ENCODE measurements at places on chromosomes 2 and 18.
A peak's percentile ranks its signal among the peaks of the same experiment; 100 is the strongest.

- DNase-seq = no peak
Observed at GRCh38 chr2:65292461-65293011, 64.9 kb downstream of the ACTR2 start.

DNA sequence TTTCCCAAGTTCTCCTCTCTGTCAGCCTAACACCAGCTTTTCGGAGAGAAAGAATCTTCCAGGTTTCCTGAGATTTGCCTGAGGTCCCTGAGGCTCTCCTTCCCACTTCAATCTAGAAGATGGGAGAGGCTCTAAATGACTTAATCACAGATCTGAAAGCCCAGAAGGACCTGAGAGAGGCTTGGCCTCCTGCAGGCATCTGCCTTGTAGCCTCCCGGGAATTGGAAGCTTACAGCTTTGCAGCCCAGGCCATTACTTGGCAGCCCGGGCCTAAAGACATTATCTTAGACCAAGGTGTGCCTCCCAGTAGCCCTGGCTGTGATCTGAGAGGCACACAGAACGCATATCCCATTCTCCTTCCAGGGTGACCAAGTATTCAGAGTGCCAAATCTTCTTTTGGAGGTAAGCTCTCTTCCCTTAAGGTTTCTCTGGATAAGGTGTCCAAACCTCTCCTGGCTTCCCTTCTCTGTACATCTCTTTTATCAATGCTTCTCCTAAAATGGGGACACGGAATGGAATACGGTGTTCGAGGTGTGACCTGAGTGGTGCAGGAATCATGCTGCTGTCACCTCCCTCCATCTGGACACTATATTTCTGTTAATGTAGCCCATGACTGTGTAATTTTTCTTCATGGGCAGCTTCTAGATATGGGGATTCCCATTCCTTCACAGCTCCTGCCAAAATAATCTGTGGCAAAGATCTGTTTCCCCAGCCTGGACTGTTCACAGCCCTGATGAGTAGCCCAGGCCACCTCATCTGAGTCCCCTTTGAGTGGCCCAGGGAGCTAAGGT, 16.0 kb downstream of the CTIF start:
- no peak for DNase-seq

- DNase-seq = no peak
Observed at GRCh38 chr2:227595797-227596196, 2.9 kb upstream of the SCYGR2 start.

- DNase-seq = no peak
Observed at GRCh38 chr2:122168799-122169198, 413.3 kb downstream of the TSN start.

DNA sequence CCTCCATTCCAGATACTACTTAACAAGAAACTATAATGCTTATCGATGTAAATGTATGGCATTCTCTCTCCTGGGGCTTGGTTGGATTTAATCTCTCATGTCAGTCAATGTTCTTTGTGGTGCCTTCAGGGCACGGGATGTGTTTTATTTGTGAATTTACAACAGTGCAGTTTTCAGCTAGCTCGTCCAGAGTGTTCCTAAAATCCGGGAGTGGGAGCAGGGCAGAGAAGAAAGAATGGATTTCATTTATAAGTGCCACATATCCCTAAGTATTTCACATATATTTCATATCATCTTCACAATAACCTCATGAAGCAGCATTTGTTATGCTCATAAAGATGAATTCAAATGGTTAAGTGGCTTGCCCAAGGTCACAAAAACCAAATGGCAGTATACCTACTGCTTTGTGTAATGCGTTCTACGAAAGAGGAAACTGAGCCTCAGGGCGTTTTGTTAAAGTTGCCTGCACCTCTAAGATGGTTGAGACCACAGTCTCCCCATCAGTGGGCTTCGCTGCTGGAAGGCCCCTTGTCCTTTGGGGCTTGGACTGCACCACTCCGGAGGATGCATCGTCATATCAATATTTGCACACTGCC, 134.7 kb upstream of the MGAT5 start:
- no peak for DNase-seq

DNA sequence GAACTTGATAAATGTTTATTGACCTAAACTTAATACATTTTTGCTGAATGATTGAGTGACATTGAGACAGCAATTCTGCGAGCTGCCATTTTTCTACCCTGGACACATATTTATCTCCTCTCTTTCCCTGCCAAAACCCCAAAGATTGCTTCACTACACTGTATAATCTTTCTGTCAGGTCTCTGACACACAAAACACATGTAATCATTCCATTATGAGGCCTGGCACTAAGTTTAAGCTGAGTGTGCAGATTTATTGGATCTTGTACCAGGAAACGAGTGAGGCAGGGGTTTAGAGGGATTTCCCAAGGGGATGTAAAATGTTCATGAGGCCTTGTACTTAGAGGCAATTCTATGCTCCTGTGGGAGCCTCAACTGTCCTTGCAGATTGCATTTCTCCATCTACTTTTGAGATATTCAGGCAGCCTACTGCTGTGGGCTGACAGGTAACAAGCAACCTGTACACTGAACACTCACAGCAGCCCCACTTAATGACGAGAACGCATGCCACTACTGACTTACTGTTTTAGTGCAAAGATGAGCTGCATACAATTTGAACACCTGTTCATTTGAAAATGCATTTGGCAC, 13.7 kb upstream of the OSR1 start:
- DNase-seq = no peak

- DNase-seq = no peak
Observed at GRCh38 chr2:60439219-60439974, 114.1 kb downstream of the BCL11A start.

- peak; percentile 73 for DNase-seq
Observed at GRCh38 chr2:217713395-217714286, 289.2 kb downstream of the TNS1 start.

DNA sequence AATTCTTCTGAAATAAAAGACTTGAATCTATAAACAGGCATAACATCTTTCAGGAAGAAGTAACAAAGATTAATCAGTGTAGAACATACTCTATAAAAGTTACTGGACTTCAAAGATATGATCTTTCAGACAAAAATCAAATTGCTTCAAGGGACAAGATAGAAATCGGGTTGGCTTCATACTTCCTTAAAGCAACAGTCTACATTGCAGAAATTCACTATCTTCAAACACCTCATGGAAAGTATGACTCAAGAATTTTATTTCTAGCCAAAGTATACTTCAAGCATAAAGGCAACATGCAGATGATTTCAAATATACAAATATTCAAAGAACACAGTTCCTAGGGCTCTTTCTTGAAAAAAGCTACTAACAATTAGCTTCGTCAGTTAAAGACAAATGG, 240.7 kb downstream of the SRBD1 start:
- no peak for DNase-seq

DNA sequence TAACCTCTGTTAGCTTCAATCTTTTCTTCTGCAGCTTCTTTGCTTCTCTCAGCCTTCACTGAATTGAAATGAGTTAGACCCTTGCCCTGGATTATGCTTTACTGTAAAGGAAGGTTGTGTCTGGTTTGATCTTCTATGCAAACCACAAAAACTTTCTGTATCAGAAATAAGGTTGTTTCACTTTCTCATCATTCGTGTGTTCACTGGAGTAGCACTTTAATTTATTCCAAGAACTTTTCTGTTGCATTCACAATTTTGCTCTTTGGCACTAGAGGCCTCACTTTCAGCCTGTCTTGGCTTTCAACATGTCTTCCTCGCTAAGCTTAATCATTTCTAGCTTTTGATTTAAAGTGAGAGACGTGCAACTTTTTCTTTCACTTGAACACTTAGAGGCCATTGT, 365.3 kb downstream of the TDRD15 start:
- DNase-seq = no peak

GRCh38 chr18:38909972-38910371, 1344.4 kb upstream of the CELF4 start:
- DNase-seq = no peak

DNA sequence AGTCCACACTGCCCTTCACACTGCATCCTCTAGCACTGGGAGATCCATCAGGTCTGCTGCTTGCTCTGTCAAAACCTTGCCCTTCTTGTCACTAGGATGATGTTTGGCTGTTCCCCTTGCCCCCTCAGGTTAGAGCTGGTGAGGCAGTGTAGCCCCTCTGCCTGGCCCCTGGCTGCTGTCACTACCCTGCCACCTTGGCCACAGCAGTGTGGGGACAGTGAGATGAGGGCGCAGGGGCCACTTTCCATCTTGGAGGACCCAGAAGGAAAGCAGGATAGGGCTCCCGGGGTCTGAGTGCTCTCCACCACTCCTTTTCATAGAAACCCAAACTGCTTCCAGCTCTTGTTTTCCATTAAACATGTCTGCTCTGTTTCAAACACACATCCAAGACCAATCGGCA, 19.9 kb downstream of the THSD7B start:
- no peak for DNase-seq

- no peak for DNase-seq
Observed at GRCh38 chr18:24436939-24437338, 10.5 kb downstream of the IMPACT start.

GRCh38 chr2:88088999-88089398, 21.4 kb downstream of the SMYD1 start:
- no peak for DNase-seq

DNA sequence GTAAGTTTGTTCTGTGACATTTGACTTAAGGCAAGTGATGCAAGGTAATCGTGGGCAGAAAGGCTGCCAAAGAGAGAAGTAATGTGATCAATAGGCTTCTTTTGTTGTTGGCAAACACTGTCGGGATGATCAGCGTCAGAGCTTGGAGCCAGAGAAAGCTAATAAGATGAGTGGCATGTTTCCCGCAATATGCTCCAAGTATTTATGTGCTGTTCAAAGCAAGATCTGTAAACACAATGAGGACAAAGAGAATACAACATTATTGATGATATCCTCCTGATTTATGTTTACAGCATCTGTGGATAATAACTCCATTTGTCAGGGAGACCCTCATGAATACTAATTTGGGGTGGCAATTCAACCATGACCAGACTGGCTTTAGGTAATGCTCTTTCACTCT, 603.3 kb downstream of the TDRD15 start:
- DNase-seq = no peak

- DNase-seq = no peak
Observed at GRCh38 chr2:161118722-161119121, 41.5 kb upstream of the TANK start.

- DNase-seq = peak; percentile 61
Observed at GRCh38 chr2:46062637-46063412, 234.4 kb upstream of the EPAS1 start.

DNA sequence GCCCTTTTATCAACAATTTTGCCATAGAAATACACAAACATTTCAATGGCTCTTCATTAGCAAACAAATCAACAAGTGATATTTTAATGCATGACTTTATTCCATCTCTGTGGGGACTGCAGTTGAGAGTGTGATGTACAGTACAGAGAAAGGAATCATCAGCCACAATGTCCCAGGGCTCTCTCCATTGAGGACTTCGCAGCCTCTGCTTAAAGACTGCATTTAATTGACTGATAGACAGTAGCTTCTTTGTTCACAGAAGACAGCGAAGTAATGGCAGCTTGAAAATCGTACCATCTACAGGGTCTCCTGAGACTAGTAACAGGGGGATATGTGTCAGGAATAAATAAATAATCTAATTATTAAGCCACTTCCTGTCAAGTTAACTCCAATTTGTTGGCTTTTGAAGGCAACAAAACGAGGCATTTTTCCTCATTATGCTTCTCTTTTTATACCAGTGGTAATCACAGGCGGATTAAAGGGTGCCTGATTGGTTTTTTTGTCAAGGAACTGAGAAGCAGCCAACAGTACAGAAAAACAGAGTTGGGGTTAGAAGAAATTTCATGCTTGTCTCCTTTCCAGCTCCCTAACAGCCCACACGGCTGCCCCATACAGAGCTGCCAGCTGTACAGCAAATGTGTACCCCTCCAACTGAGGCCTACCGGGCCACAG, 164.3 kb downstream of the ZNF521 start:
- DNase-seq = no peak

- DNase-seq = no peak
Observed at GRCh38 chr2:152176113-152176714, 651 bp upstream of the STAM2 start.

DNA sequence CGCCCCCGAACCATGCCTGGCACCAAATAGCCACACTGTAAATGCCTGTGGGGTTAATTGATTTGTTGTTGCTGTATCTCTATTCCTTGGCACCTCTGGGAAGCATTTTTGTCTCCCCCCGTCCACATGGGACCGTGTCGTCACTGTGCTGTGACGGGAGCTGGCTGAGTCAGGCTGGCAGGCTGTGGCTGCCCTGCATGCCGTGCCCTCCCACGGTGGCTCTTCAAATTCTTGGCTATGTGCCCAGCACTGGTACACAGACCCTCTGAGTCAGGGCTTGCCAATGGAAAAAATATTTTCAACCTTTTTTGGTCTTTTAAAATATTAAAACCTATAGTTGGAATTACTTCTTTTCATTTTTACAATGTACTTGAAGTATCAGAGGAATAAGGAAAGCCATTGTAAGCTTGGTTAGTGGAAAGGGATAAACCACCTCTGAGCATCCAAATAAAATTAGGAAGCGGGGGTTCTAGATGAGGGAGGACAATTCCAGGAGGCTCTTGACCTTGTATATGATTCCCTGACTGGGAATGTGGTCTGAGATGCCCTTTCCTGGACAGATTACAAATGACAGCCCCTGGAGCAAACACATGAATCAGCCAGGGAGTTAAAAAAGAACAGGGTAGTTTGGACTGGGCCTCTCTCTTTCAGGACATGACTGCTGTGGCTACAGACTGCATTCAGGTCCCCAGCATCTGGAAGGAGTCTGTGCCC, 59.4 kb downstream of the DGKD start:
- no peak for DNase-seq

- DNase-seq = no peak
Observed at GRCh38 chr2:209472871-209473270, 49.0 kb downstream of the MAP2 start.

GRCh38 chr18:52343138-52343537, 3.1 kb downstream of the DCC start:
- DNase-seq = no peak

All from stimulated activated CD4-positive, alpha-beta T cell treated with anti-CD3 and anti-CD28 coated beads, TNF-alpha, amount 100 ng/mL, for 24 hours (primary cell).